ENCODE measurements at places on chromosomes 3 and 15.

GRCh38 chr15:92833106-92833433 is 67.1 kb upstream of the CHD2 start:
- no peaks in the 10 kb centered on the region for H3K36me3 ChIP-seq
- H3K4me1 ChIP-seq, result peaks cover 18% of the 10 kb centered on the region
- peak overlapping the region; percentile 56 for H3K4me3 ChIP-seq
- DNase-seq, result no peak

DNA sequence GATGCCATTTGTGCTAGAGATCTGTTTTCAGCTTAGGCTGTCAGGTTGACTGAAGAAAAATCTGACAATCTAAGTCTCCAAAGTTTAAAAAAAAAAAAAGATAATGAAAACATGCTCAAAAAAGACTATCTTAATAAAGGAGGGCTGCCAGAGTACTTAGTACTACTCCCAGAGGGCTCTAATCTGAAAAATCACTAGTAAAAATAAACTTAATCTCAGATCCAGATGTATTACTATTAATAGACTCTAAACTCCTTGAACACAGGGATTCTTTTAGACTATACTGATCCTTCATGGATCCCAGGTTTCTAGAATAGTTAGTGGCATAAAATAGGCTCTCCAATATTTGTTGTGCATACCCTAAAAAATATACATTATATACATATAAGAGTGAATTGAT is 34.0 kb downstream of the TOPBP1 start:
- no peak overlapping the region for H3K4me3 ChIP-seq
- H3K36me3 ChIP-seq, result peaks cover 6% of the 10 kb centered on the region
- DNase-seq, result no peak
- no peaks in the 10 kb centered on the region for H3K27me3 ChIP-seq
- no peaks in the 10 kb centered on the region for H3K4me1 ChIP-seq

DNA sequence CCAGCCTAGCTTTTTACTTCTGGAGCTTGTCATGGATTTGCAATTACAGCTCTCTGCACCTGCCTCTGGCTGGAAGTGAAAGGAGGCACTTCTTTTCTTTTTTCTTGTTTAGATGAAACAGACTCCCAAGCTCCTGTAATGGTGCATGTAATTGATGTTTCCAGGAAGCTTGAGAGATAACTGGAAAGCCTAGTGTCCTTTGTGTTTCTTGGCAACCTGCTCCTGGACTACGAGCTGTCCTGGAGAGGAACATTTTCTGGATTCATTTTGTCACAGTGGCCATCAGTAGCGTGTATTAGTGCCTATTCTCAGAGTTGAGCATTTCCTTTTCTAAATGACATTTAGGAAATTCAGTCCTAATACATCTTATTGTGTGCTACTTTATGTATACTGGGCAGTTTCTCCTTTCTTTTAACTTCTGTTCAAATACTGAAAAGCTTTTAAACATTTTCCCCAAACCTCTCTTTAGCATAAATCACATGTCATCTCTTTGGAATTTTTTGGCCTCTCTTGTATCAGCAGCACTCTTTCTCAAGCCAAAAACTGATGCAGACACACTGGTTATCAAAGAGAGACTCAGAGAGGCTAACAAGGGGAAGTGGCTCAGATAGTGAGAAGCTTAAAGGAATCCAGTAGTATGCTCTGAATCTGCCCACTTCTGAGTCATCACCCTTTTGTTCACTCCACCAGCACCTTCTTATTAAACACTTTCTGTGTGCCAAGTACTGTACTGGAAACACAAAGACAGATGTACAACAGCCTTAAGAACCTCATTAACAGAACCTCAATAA is 62.6 kb upstream of the SLC2A2 start:
- no peaks in the 10 kb centered on the region for H3K27me3 ChIP-seq
- no peaks in the 10 kb centered on the region for H3K36me3 ChIP-seq
- no peak overlapping the region for H3K4me3 ChIP-seq
- H3K4me1 ChIP-seq, result no peaks in the 10 kb centered on the region
- no peak for DNase-seq
- H3K27ac ChIP-seq, result no peak overlapping the region

DNA sequence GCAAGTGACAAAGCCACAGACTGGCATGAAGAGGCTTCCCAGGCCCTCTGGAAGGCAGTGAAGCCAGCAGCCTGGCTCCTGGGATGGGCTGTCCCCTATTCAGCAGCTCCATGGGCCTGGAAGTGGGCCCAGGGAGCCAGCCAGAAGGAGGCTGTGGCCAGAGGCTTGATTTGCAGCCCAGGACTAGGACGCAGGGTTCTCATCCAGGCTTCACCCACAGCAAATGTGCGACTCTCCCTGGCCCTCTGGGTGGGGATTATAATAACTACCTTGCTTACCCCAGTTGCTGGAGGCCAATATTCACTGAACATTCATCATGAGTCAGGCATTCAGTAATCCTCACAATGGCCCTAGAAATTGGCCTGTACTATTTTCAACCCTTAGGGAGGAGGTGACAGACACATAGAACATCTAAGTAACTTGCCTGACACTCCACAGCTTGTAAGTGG is 24.6 kb upstream of the SRP14 start:
- no peak for DNase-seq
- no peak overlapping the region for H3K27ac ChIP-seq
- no peaks in the 10 kb centered on the region for H3K4me1 ChIP-seq
- no peak overlapping the region for H3K4me3 ChIP-seq
- H3K36me3 ChIP-seq, result no peaks in the 10 kb centered on the region
- H3K27me3 ChIP-seq, result no peaks in the 10 kb centered on the region

DNA sequence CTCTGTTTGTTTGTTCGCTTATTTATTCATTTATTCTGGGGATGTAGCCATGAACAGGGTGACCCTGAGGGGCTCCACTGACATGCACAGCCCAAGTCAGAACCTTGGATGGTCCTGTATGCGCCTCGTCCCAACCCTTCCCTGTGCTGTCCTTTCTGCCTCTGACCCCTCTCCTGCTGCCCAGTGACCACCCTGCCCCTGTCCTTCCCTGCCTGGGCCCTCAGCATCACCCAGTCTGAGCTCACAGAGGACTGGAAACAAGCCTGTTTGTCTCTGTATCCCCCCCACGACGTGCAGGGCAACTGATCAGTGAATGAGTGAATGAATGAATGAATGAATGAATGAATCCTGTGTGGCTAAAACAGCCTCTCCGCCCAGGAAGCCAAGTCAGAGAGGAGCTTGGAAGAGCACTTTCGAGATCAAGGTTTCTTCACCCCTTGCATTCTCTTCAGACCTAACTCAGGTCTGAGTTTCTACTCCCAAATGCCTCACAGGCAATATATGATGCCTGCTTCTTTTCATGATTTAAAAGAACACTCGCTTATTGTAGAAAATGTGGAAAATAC is 157.7 kb downstream of the SMAD6 start:
- no peak for DNase-seq
- no peaks in the 10 kb centered on the region for H3K36me3 ChIP-seq
- H3K4me1 ChIP-seq, result no peaks in the 10 kb centered on the region

GRCh38 chr3:176431038-176431418 is 766.3 kb downstream of the TBL1XR1 start:
- DNase-seq, result no peak
- no peaks in the 10 kb centered on the region for H3K27me3 ChIP-seq
- no peaks in the 10 kb centered on the region for H3K4me1 ChIP-seq
- H3K36me3 ChIP-seq, result no peaks in the 10 kb centered on the region

GRCh38 chr15:91369823-91370222 is 269.8 kb downstream of the SV2B start:
- no peak overlapping the region for H3K4me3 ChIP-seq
- H3K36me3 ChIP-seq, result no peaks in the 10 kb centered on the region
- H3K27me3 ChIP-seq, result no peaks in the 10 kb centered on the region

GRCh38 chr15:68431037-68431791 is 749 bp downstream of the ITGA11 start:
- H3K27me3 ChIP-seq, result peaks cover 8% of the 10 kb centered on the region
- no peaks in the 10 kb centered on the region for H3K36me3 ChIP-seq
- no peak overlapping the region for H3K27ac ChIP-seq
- H3K4me3 ChIP-seq, result peak overlapping the region; percentile 62
- DNase-seq, result peak; percentile 25

- H3K27ac ChIP-seq, result no peak overlapping the region
- no peaks in the 10 kb centered on the region for H3K27me3 ChIP-seq
- H3K4me1 ChIP-seq, result no peaks in the 10 kb centered on the region
- no peaks in the 10 kb centered on the region for H3K36me3 ChIP-seq
- H3K4me3 ChIP-seq, result no peak overlapping the region
- no peak for DNase-seq
These were observed 18.1 kb upstream of the P2RY13 start for GRCh38 chr3:151347432-151347831.

DNA sequence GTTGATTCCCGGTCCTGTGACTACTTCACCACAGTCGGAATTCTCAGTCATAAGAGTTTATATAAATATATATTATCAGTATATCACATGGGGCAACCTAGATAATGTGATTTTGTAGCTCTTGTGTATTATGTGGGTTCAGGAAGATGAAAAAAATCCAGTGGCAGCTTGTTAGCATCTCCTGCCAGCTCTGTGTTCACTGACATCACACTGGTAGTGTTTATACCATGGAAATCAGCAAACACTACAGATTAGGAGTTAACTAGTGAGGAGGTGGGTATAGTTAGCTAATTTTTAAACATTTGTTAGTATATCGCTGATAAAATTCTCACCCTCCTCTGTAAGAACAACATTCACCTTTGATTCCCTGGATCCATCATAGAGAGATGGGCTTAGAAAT is 44.5 kb upstream of the KCNMB2 start:
- H3K27ac ChIP-seq, result no peak overlapping the region
- H3K4me3 ChIP-seq, result no peak overlapping the region
- no peaks in the 10 kb centered on the region for H3K27me3 ChIP-seq
- H3K4me1 ChIP-seq, result no peaks in the 10 kb centered on the region
- no peak for DNase-seq
- H3K36me3 ChIP-seq, result no peaks in the 10 kb centered on the region

DNA sequence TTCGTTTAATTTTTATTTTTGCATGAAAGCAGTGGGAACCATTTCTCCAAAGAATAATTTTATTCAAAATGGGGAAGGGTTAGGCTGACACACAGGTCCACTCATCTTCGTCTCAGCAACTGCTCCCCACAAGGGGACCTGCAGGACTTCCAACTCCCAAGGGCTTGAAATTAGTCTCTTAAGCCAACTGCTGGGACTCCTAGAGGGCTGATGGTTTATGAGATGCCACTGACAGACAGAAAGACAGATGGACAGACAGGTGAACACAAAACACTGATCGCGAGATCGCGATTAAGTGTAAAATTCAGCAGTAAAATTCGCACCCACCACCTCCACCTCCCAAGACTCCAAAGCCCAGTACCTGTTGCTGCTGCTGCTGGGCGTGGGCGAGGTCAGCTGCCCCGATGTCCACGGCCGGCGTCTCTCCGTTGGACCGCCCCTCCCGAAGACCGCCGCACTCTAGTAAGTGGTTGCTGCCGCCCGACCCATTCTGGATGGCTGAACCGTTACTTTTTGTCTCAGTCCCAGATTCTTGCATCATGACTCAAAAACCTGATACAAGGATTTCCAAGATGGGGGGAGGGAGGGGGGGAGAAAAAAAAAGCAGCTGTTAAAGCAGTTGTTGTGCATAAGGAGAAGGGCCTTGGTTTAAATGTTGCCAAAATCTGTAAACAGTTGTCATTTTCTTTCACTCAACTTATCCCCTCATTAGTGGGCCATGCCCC is 385.5 kb downstream of the FOXP1 start:
- H3K4me1 ChIP-seq, result no peaks in the 10 kb centered on the region
- no peaks in the 10 kb centered on the region for H3K27me3 ChIP-seq
- H3K36me3 ChIP-seq, result no peaks in the 10 kb centered on the region
- DNase-seq, result no peak

- no peaks in the 10 kb centered on the region for H3K36me3 ChIP-seq
- no peak overlapping the region for H3K4me3 ChIP-seq
- no peaks in the 10 kb centered on the region for H3K27me3 ChIP-seq
- H3K27ac ChIP-seq, result no peak overlapping the region
- H3K4me1 ChIP-seq, result no peaks in the 10 kb centered on the region
These were observed 37.6 kb upstream of the SFMBT1 start for GRCh38 chr3:53083521-53083920.

DNA sequence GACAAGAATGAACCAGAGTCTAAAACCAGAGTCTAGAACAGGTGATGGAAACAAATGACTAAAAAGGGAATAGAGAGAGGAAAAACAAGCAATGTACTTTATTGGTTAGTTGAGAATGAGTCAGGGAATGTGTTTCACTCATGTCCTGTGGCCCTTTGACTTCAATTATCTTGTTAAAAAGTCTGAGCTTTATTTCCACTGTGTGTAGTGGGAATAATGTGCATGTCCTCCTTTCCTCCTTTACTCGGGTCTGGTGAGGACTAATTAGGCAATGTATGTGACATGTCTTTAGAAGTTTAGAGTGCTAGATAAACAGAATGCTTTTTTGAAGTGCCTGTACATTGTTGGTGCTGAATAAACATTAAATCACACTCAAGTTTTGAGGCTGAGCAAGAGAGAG is 21.3 kb downstream of the LSAMP start:
- H3K36me3 ChIP-seq, result no peaks in the 10 kb centered on the region
- H3K27me3 ChIP-seq, result no peaks in the 10 kb centered on the region
- no peak for DNase-seq
- H3K27ac ChIP-seq, result no peak overlapping the region
- no peaks in the 10 kb centered on the region for H3K4me1 ChIP-seq

DNA sequence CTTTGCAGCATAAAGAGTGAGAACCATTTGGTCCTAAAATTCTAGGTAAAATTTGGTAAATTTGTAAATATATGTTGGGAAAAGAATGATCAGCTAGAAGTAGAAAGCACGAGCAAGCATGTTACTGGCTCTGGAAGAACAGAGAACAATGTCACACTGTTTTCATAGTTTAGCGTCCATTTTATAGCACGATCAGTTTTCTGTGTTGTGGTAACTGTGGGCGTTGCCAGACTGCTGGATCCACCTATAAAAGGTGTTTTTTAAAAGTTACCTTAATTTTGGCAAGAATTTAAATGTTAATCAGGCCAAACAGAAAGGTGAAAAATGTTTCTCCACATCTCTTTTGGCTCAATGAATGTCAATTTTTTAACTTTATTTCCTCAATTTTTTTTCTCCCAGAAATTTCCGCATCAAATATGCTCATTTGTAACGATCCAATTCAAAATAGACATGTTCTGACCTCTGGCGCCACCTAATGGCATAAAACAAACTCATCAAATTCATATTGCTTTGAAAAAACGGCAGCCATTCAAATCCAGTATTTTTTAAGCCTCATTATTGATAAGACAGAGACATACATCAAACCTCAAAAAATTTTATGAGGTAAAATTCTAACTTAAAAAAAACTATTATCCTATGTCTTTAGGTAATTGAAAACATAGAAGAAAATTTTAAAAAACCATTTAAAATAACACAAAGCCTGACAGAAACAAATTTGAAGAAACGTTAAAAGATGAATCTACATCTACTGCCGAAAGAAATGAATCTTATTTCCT is 5.5 kb upstream of the GP5 start:
- no peak overlapping the region for H3K27ac ChIP-seq
- H3K27me3 ChIP-seq, result no peaks in the 10 kb centered on the region
- H3K36me3 ChIP-seq, result peaks cover 8% of the 10 kb centered on the region
- DNase-seq, result peak; percentile 71
- no peak overlapping the region for H3K4me3 ChIP-seq

GRCh38 chr15:96764501-96764900 is 434.0 kb downstream of the NR2F2 start:
- no peaks in the 10 kb centered on the region for H3K36me3 ChIP-seq
- no peak for DNase-seq
- no peak overlapping the region for H3K27ac ChIP-seq
- H3K27me3 ChIP-seq, result no peaks in the 10 kb centered on the region
- H3K4me1 ChIP-seq, result no peaks in the 10 kb centered on the region

All from kidney (tissue), 22 donors.